AG10803 (cell line): ENCODE measurements at places on chromosomes 7 and 10.

GRCh38 chr7:74068378-74069085 is 15.1 kb upstream of the LIMK1 start:
- DNase-seq = no peak

DNA sequence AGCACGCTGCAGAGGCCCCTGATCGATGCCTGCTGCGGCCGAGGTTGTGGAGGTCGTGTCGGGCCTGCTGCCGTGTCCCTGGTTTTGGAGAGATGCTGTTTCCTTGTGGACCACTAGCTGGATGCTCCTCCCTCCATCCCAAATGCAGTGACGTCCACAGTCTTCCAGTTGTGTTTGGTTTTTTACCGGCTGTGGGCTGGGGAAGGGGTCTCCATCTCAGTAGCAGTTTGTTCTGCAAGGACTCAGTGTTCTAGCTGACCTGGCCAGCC is 143.0 kb upstream of the SHH start:
- DNase-seq = no peak

DNA sequence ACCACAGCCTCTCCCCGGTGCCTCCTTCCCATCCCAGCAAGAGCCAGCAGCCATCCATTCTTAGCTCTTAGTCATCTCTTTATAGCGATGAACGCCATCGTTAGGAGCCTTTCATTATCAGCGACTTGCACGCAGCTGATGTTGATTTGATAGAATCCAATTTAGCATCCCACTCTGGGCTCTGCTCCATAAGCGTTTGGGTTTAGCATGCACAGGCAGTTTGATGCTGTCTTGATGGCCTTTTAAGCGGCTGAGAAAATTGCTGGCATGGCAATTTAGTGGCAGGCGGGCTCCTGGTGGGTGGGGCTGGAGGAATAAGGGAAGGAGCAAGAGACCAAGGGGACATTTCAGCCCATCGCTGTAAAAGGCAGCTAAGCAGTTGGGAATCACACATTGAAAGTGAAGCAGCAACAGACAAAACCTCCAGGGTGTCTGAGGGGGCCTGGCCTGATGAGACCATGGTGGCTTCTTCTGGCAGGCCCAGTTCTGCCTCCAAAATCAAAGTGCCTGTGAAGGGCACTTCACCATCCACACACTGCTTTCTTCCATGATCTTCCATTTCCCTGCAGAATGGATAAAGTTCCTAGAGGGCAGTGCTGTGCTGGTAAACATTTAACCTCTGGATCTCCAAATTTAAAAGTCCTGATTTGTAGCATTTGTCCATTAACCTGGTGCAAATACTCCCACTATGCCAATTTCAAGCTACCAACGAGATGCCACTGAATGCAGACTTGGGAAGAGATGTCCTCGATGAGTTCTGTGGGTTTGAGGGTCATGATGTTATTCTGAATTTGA is 107.8 kb upstream of the PLXNA4 start:
- DNase-seq = no peak

GRCh38 chr7:106345421-106346166 is 60.8 kb upstream of the NAMPT start:
- DNase-seq = no peak

GRCh38 chr10:78170026-78170475 is 136.4 kb downstream of the RPS24 start:
- peak; percentile 50 for DNase-seq

- no peak for DNase-seq
These were observed 16.7 kb upstream of the DMBT1 start for GRCh38 chr10:122543676-122544445.

DNA sequence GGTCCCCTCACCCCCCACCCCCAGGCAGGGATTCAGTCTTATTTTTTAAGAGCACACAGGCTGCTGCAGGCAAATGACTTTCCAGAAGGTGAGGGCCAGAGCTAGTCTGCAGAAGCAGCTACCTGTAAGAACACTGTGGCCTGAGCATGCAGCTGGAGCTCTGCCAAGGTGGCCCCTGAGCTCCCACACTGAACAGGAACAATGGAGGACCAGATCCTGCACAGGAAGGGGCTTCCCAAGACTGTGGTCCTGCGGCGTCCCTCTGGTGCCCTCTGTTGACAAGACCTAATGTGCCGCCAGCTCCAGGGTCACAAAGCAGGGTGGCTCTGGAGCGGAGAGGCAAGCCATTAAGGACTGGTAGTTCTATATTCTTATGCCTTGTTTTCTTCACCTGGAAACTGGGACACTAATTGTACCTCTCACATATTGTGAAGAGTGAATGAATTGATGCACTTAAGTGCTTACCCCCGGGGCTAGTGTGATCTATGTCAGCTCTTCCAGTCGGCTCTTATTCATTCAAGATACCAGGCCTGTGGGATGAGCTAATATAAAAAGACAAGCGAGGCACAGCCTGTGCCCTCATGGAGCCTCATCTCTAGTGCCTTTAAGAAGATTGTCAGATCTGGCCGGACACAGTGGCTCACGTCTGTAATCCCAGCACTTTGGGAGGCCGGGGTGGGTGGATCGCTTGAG is 8.0 kb upstream of the BEND7 start:
- DNase-seq = peak; percentile 50

- DNase-seq = peak; percentile 46
These were observed 85.9 kb upstream of the PLXDC2 start for GRCh38 chr10:19730167-19730906.

GRCh38 chr7:95503271-95504131 is 17.8 kb downstream of the ASB4 start:
- DNase-seq = no peak

DNA sequence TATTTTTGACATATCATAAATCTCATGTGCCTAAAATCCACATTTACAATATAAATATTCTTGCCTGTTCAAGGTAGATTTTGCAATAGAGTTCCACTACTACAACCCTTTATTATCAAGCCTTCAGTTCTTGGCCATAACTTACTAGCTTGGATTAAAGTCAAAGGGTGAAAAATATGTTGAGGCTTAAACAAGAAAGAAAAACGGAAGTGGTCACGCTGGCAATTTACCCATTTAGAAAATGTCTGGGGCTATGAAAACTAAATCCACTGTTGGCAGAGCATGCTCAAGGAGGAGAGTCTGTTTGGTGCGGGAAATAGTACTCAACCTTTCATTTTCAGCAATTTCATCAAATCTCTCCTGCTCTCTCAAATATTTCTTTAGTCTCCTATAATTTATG is 209.8 kb upstream of the RHOBTB1 start:
- DNase-seq = peak; percentile 16

DNA sequence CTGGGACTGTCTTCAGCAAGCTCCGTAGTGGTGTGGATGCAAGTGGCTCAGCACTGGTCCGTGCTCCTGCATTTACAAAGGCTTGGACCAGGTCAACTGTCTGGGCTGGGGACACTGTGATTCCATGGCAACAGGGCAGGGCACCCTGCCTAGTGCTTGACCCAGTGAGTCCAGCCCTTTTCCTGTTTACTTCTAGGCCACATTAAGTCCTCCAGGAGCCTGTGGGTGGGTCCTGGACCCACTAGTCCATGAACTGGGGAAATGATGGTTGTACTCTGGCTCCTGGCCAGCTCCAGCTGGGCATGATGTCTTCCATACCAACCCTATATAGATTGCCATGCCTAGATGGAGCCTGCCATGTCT is 152.0 kb downstream of the RPS24 start:
- no peak for DNase-seq

- DNase-seq = no peak
These were observed 20.6 kb downstream of the PITRM1 start for GRCh38 chr10:3151889-3152565.

DNA sequence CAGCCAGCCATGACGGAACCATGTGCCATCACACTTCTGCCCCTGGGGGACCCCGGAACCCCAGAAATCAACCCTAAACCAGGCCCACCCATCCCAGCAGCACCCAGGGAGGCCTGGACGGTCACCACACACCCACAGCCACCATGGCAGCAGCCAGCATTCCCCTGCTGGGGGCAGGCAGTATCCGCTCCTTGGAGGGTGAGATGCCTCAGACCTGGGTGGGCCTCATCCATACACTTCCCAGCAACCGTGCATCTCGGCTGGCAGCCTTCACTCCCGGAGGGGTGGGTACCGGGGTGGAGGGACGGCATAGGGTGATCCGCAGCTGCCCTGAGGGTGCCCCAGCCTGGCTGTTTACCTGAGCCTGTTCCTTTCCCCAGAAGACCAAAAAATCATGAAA is 69.1 kb upstream of the FAM20C start:
- no peak for DNase-seq

- peak; percentile 65 for DNase-seq
These were observed at the start of gene VOPP1 for GRCh38 chr7:55572378-55573233. Gene VOPP1 (minus strand): TSS chr7:55572502. CDS start chr7:55572324, 178 bp downstream.

GRCh38 chr10:77285529-77286182 is 352.0 kb downstream of the KCNMA1 start:
- DNase-seq = no peak

DNA sequence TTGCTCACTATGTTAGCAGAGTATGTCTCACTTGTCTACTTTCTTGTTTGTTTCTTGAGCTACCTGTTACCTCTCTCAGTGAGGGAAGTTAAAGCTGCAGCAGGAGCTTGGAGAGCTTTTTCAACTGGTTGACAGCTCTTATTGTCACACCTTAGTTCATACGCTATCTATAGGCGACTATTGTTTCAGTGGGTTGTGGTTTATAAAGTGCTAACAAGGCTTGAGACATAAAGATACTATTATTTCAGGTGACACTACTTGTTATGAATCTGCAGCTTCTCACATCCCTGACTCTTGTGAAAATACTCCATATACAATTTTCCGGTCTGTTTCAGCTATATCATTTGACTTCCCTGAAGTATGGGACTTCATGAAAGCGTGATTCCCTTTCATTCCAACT is 167.4 kb downstream of the CSTF2T start:
- no peak for DNase-seq

DNA sequence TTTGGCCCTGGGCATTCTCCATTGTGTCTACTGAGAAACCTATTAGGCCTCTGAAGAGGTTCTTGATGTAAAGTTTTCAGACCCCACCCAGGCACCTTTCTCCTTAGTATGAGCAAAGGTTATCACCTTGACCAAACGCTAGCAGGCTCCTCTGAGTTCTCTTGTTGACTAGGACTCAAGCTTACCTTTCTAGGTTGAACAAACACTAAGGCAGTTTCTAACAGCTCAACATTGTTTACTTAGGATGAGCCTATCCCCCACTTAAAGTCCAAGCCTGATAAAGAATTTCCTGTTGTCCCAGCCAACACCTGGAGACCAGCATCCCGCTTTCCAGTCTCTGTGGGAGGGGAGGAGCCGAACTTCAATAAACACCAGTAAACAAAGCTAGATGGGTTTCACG is 26.3 kb upstream of the ITGB8 start:
- no peak for DNase-seq

DNA sequence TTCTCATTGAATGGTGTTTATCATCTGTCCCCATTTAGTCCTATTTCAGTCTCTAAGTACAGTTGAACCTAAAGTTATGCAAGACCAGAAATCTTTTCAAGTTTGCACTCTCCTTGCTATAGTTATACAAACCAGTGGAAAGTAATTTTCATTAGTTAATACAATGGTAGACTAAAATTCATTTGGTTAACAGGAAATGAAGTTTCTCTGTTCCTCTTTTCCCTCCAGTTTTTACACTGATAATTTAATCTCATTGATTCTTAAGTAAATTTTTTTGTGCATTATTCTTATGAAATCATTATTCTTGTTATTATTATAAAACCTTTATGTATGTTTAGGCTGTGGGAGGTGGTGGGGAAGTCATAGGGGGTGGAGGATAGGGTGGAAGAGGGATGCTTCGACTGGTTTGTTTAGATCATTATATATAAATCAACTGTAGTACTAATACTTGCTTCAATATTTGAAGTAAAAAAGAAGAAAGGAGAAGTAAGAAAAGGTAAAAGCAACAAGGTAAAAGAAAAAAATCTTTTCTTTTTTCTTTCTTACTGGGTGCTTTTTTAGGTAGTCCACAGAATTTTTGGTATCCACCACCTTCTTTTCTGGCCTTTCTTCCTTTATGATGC is 104.1 kb downstream of the GPR85 start:
- DNase-seq = no peak

- DNase-seq = no peak
These were observed 28.8 kb upstream of the C10orf53 start for GRCh38 chr10:49650724-49651034.

- no peak for DNase-seq
These were observed 255.2 kb upstream of the ZMIZ1 start for GRCh38 chr10:78813526-78813925.

DNA sequence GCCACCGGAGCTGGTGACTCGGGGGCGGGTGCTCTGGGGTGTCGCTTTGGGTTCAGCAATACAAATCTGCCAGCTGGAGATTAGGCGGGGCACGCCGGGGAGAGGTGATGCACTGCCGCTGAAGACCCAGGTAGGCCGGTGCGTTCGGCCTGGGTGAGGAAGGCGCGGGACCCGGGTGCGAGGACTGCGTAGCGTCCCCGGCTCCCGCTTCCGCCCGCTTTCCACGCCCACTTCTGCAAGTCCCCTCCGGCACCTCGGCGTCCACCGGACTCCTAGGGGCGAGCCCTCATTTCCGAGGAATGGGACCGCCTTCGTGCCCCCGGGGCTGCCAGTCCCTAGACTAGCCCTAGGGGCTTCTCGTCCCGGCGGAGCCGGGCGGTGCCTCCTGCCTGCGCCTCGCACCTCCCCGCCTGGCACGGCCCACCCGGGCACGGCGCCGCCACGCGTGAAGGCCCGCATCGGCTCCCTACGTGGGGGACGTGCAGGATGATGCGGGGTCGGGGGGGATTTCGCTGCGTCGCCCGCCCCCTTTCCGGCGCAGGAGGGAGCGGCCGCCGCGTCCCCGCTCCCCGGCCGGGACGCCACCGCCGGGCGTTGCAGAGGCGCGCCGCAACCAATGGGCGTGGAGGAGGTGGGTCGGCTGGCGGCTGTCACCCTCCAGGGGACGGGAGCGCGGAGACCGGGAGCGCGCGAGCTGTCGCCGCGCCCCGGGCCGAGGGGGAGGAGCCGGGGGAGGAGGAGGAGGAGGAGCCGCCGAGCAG is 40.0 kb downstream of the HK1 start:
- peak; percentile 85 for DNase-seq

DNA sequence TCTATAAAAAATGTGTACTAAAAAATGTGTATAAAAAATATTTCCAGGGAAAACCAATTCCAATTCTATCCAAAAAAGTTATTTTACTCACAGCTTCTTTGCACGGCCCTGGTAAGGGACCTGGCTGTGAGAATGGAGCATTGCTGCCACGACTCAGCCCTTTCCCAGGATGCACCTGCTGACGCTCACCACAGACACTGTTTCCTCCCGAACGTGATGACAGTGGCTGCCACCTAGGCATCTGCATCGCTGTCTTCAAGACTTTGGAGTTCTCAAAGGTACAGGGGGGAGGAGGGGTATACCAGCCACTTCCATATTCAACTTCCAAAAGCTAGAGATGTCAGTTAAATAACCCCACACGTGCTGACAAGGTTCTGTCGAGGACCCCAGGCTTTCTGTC is 23.9 kb upstream of the PTPRN2 start:
- no peak for DNase-seq

GRCh38 chr7:147894271-147894670 is 696.3 kb upstream of the C7orf33 start:
- DNase-seq = peak; percentile 10

- DNase-seq = peak; percentile 99
These were observed 284.6 kb downstream of the KLF6 start for GRCh38 chr10:3500408-3500856.

GRCh38 chr10:58641708-58642107 is 129.0 kb downstream of the BICC1 start:
- peak; percentile 95 for DNase-seq

- no peak for DNase-seq
These were observed 137.0 kb downstream of the GLCCI1 start for GRCh38 chr7:8105449-8106095.
